HS-5 (cell line): ENCODE measurements at places on chromosomes 1 and 21.

DNA sequence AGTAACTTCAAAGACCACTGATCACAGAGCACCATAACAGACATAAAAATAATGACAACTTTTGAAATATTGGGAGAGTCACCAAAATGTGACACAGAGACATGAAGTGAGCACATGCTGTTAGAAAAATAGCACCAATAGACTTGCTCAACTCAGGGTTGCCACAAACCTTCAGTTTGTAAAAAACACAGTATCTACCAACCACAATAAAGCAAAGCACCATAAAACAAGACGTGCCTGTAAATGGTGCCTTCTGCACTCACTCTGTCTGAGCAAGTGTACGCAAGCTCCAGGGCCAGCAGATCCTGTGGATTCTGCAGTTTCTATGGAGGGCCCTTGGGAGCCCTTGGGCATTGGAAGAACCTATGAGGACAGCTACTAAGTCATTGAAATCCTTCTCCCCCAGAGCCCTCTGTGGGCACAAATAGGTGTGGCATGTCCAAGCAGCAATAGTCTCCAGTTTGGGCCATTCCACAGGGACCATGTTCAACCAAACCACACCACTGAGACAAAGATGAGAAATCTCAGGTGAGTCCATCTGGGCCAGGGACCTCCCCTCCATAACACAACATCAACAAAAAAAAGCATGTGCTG is 116.9 kb upstream of the RAB4A start:
- no peak for DNase-seq

GRCh38 chr1:16115468-16115983 is 40.3 kb downstream of the EPHA2 start:
- no peak for DNase-seq

GRCh38 chr1:240683576-240683975 is 71.6 kb upstream of the GREM2 start:
- DNase-seq: no peak

GRCh38 chr1:205321162-205321958 is at the start of gene NUAK2:
TSS of gene NUAK2 (minus strand) at chr1:205321745. CDS start at chr1:205321628, 117 bp downstream.
- DNase-seq: peak; percentile 46

- no peak for DNase-seq
These were observed 334.8 kb upstream of the KAZN start for GRCh38 chr1:14263671-14264070.

- no peak for DNase-seq
These were observed at the start of gene S100A14 for GRCh38 chr1:153616144-153616916. TSS of gene S100A14 (minus strand) at chr1:153616325. CDS start at chr1:153615858, 467 bp downstream.

GRCh38 chr1:4702932-4703331 is 48.5 kb downstream of the AJAP1 start:
- no peak for DNase-seq
